ENCODE measurements at places on chromosomes 3 and 15.

- DNase-seq = peak; percentile 73
These were observed 24.5 kb downstream of the IQGAP1 start for GRCh38 chr15:90412356-90413194.

DNA sequence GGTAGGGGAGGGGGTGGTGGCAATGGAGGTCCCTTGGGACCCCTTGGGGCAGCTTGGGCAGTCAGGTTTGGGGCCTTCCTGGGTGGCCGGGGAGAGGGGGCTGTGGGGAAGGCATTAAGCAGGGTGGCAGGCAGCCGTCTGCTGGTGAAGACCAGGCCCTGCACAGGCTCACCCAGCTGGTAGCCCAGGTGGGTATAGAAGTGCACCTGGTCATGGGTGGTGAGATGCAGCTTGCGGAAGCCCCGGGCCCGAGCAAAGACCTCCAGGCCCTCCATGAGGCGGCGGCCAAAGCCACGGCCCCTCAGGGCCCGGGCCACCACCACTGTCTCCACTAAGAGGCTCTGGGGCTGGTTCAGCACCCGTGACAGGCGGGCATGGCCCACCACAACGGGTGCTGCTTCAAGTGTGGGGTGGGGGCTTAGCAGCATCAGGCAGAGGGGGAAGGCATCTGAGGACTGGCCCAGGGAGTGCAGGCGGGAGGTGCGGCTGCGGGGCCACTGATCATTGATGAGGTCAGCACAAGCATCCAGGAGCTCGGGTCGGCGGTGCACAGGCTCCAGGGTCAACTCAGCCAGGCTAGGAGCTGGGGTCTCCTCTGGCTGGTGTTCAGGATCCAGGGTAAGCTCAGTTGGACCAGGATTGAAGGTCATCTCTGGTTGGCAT is 2.4 kb downstream of the HYAL3 start:
- no peak for DNase-seq

DNA sequence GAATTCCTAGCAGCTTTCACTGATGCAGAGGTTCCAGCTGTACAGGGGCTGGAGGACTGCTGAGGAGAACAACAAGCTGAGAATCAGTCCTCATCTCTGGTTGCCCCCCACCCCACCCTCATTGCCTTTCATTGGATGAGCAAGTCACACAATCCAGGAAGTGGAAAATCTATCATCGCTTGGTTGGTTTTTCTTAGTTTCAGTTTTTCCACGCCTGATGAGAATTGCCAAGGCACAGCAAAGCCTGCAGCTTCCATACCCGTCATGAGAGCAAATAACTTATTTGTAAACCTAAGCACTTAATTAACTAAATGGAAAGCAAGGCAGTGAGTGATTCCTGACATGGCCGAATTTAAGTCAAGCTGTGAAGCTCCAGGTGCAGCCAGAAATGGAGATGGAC is 21.4 kb upstream of the LIPC start:
- no peak for DNase-seq

DNA sequence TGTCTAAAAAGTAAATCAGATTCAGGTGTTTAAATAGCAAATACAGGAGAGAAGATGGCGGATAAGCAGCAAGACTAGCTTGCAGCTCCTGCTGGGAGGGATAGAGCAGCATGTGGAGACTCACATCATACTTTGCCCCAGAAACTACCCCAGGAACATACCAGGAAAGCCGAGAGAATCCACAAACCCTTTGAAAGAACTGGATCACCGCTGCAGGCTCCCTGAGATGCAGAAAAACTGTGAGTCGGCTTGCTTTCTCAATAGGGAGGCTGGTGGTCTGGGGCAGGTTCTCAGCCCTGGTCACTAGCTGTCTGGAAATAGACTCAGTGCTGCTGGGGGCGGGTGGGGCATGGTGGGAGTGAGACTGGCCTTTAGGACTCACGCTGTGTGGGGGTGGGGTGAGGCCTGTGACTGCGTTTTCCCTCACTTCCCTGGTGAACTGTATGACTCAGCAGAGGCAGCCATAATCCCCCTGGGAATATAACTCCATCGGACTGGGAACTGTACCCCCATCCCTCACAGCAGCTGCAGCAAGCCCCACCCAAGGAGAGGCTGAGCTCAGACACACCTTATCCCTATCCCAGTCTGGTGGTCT is 142.8 kb downstream of the CNTN6 start:
- DNase-seq = no peak

- DNase-seq = no peak
These were observed 95.2 kb upstream of the PLXNA1 start for GRCh38 chr3:126887686-126888085.

DNA sequence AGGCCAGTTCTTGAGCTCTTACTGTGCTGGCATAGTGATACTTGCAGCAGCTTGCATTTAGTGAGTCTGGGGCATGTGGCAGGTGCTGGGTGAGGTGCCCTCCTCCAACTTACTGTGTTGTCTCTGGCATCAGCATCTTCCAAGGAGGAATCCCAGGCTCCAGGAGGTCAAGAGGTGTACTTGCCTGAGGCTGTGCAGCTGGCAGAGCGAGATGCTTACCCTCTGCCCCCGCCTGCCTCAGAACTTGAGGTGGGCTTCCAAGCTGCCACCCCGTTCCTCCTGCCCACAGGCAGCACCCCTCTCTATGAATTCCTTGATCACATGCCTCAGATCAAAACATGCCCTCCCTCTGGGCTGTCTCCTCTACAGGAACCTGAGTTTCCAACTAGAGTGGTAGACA is 86.0 kb downstream of the EEFSEC start:
- DNase-seq = no peak

DNA sequence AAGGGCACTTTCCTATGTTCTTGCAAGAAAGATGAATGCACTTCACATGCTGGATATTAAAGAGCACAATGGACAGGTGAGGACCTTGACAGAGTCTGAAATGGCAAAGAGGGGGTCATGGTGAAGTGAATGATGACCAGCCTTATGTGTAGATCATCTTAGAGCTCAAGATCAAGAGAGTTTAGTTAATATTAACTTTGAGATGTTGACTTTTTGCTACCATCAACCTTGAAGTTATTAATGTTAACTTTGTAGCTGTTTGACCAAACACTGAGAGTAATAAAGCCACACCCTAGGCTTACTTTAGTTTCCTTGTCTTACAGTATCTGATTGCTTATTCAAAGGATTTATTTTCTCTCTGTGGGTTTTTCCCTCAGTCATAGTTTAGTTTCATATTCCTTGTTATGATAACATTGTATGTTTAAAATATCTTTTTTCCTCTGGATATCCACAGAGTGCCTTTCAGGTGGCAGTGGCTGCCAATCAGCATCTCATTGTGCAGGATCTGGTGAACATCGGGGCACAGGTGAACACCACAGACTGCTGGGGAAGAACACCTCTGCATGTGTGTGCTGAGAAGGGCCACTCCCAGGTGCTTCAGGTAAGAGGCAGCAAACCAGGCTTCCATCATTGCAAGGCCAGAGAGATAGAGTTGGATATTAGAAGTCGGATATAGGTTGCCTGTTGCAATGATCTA is 5.4 kb downstream of the NFKBIZ start:
- DNase-seq = no peak

DNA sequence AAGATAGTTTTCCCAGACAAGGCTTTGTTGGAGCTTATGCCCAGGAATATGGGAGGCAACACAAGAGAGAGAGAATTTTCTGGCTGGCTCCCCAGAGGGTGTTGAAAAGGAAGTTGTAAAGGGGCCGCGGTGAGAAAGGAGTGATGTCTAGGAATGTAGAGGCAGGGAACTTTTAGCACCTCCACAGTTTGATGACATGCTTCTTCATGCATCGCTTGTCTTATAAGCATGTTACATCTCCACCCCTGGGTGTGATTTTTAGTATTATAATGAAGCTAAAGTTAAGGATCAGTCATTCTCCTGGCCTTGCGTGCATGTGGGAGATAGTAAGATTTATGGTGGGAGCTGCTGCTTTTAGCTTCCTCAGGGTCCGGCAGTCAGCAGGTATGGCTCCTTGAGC is 32.8 kb upstream of the TF start:
- no peak for DNase-seq

DNA sequence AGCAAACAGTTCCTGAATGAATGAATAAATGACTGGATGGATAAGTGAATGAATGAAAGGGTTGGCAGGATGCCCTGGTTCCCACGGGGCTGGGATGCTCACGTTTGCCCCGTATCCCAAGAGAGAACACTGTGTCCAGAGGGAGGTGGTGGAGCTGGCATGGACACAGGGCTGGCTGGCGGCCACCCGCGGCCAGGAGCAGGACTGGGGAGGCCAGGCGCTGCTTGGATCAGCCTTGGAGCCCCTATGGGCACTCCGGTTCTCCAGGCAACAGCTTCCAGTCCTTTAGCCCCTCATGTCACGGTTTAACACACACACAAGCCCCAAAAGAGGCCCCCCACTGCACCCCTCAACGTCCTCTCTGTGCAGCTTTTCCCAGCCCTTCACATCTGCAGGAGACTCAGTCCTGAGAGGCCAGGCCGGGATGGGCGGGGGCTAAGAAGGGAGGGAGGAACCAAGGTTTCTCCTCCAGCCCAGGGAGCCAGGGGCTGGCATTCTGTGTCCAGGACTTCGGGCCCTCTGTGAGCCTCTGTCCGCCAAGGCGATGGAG is 86.0 kb upstream of the ALDH1L1 start:
- no peak for DNase-seq

DNA sequence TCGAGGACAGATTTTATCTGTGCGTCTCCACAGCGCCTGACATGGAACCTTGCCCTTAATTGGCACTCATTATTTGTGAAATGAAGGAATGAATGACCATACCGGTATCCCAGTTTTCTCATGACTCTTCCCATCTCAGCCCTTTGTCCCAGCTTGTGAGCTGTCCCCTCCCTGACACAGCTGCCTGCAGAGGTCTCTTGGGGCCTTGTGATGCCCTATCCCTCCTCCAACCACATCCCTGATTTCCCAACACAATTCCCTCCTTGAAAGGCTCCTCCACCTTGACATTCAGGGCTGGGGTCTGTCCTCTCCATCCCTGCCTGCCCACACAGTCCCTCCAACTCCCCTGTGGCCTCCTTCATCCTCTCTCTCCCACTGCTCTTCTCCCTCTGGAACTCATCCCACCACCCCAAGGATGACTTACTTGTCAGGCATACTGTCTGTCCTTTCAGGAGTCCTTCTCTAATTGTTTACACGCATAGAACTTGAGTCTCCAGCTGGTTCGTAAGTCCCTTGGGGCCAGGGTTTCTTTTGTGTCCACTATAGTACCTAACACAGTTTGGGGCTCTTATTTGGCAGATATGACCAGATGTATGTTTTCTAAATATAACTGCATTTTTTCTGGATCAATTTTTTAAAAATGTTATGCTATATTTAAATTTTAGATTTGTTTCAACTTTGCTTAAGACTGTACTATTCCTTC is 35.6 kb upstream of the FILIP1L start:
- no peak for DNase-seq

GRCh38 chr3:38597502-38598060 is 51.9 kb downstream of the SCN5A start:
- DNase-seq = no peak

DNA sequence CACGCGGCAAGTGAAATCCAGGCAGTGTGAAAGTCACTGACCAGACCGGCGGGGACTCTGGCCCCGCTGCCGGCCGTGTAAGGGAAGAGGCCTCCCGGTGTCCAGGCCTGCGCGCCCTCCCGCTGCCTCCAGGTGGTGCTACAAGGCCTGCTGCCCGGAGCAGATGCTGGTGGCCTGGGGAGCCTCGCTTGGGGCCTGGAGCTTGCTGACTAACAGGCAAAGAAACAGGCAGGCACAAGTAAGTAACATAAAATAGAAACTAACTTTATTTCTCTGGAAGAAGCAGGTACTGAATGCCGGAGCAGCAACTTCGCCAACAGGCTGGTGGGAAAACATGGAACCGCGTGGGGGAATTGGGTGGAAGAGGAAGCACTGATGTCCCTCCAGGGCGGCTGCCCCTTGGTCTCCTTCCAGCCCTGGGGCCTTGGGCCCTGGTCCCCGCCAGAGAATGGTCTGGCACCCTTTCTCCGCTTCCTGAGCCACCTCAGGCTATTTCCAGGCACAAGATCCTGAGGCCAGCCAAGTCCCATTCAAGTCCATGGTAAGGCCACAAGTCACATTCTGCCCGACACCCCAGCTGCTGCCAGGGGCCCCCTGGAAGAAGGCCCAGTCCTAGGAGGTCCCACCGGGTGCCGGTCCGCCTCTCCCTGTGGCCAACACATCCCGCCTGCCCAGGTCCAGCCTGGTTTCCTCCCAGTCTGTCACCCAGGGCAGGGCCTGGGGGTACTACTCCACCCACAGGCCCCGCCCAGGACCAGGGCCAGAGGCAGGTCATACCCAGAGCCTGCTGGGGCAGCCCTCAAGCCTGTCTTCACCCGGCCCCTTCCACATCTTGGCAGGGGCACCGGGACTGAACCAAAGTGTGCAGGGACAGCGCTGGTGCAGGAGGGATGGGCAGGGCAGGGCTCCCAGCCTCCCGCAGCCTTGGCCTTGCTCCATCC is 45.0 kb downstream of the TNK2 start:
- no peak for DNase-seq

DNA sequence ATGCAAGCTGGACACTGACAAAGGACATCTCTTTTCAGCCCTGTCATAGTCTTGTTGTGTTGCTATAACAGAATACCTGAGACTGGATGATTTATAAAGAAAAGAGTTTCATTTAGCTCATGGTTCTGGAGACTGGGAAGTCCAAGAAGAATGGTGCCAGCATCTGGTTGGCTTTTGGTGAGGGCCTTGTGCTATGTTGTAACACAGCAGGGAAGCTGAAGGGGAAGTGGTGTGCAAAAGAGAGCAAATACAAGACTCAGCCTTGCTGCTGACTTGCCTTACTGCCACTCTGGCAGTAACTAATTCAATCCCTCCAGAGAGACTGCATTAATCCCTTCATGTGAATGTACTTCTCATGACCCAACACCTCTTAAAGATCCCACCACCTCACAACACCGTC is 356.3 kb upstream of the PROK2 start:
- DNase-seq = no peak

- no peak for DNase-seq
These were observed 18.6 kb downstream of the TMEM266 start for GRCh38 chr15:76078285-76078877.

DNA sequence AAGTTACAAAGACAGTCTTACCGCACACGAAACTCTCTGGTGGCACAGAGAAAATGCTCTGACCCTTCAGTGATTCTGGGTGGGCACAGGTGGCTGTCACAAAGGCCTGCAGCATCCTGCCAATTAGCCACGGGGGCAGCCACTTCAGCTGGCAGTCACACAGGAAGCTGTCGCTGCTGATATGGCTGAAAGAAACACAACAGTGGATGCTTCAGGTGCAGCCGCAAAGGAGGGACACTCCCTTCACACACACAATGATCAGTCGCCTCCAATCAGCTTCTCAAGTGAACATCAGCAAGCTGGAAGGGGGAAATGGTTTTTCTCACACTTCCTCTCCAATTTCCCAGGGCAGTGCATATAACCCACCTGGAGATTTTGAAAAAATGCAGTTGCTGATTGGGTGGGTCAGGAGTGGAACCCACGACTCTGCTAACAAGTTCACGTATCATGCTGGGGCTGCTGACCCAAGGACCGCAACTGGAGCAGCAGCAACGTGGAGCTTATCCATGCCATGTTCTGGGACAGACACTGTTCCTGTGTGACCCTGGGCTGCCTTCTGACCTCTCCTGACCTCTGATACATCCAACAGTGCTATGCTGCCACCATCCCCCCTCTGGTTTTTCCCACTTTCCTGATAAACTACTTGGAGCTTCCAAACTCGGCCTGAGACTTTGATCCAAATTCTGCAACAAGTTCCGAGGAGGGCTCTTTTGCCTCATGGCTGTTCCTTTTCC is 106.6 kb downstream of the LRIG1 start:
- no peak for DNase-seq
